ENCODE measurements at places on chromosomes 2 and 18. TPM values are rescaled to one million over a fixed set of nuclear protein-coding genes. Genes with fewer than 3 reads are reported as not detected.

DNA sequence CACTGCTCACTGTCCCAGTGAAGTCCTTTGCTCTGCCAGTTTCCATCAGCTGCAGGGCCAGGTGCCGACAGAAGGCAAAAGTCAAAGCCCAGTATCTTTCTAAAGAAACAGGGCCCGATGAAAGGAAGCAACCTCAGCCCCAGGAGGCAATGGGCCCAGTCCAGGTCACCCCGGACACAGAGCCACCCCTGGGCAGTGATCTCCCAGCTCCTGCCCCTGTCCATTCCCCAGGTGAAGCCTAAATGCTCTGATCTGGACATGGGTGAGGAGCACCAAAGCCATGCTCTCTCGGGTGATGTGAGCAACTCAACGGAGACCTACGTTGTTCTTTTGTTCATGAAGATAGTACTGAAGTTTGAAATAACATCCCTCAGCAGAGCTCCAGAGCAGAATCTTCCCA, 61.6 kb downstream of the HDAC4 start:
- no peak for DNase-seq

Gene SPATA3
- polyA plus RNA-seq: not detected

DNA sequence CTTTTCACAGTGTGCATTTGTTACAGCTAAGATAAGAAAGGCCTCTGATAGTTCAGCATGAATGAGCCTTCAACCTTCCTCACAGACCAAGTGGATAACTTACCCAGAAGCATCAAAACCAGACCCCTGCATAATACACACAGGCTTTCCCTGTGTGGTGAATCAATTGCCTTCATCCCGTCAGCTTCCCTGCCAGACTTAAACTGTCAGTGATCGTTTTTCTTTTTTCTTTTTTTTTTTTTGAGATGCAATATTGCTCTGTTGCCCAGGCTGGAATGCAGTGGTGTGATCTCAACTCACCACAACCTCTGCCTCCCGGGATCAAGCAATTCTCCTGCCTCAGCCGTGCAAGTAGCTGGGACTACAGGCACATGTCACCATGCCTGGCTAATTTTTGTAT, 20.5 kb upstream of the SLC35F5 start:
- no peak for DNase-seq

DNA sequence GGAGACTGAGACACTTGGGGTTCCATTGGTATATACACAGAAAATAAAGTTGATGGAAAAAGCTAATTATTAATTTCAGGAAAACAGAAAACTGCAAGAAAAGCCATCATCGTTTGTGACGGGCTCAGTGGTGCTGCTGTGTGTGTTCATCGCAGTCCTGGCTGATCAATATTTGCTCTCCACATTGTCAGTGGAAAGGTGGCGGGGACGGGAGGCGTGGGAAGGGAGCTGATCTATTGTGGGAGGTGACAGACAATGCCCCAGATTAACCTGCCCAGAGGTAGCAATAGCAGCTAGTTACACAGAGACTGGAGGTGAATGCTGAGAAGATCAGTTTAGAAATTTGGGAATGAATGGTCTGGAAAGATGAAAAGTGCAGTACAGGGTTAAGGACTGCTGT, 50.0 kb upstream of the CTDP1 start:
- no peak for DNase-seq

DNA sequence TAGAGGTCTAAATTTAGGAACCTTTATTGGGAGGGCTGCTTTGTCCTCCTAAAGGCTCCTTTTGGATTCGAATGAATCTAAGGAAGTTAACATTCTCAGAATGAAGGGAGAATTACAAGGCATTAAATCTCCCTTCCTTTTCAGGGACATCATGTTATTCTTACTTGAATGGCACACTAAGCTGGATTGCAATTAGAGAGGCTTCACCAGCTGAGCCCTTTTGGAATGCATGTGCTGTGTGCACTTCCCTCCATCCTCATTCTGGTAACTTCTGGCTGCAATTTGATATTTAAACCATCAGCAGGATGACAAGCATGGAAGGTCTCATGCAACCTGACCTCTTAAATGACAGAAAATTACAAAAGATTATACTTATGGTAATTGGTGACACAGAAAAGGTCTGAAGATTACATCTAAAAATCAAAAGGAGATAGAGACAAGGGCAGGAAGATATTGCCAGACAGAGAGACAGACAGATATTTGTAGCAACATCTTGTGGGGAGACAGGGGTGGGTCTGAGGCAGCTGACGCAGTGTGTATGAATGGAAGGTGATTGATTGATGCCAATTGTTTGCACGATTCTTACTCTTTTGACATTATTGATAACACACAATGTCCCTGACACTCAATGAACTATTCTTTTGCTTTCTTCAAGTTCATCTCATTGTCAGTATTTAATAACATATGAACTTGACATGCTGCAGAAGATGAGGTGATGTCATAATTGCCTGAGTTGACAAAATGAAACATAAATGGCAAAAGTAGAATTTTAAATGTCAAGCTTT, 570.8 kb upstream of the GYPC start:
- DNase-seq: no peak

Gene LYG1
- polyA plus RNA-seq: 0.57 TPM

Gene SERPINB10
- polyA plus RNA-seq: not detected

Gene GPAT2
- polyA plus RNA-seq: 1.3 TPM

GRCh38 chr2:55030766-55031165, 19.5 kb downstream of the RTN4 start:
- no peak for DNase-seq

GRCh38 chr18:3720159-3720558, 270.2 kb downstream of the TGIF1 start:
- DNase-seq: no peak

DNA sequence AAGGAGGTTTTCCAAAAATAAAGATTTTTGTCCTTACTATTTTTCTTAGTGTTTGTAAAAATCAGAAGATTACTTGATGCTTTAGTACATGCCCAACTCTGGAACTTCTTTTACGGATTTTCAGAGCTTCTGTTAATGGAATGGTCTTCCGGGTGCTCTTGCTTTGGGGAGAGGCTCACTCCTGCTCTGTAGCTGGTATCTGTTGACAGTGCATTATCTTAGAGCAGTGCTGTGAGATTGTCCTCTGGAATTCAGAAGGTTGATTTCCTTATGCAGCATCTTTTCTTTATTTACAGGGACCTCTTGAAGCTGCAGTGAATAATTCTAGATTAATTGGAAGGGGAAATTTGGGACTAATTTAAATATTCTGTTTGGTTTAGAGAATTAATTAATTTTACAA, 4.6 kb downstream of the MAPRE2 start:
- no peak for DNase-seq

DNA sequence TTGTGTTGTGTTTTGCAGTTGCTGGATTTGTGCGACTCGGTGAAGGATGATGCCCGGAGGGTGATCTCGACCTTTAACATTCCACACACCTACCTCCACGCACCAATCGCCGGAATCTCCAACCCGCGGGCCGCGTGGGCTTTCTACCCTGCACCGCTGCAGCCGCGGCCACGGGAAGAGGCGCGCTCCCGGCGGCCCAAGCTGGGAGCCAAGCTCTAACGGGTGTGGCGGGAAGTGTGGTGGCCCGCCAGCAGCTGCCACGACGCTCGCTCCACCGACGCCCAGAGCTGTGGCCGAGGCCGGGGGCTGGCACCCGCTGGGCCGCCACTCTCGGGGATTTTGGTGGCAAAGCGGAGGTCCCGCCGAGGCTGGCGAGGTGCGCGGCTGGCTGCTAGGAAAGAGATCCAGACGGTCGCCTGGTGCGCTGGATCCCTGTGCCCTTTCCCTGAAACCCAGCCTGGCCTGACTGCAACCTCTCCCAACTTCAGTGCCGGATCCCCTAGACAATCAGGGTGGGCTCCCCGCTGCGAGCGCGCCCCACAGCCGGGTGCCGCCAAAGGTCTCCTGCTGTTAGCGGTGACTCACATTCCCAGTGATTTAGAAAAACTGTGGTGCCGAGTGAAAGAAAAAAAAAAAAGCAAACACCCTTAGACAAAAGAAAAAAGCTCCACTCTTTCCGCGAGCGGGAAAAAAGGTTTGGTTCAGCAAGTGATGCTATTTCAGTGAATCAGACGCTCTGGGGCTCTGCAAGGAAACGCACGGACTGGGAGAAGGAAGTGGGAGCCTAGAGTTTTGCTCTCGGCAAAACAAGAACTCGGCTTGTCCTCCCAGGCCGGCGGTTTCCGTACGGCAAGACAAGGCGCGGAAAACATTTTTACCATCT, 2.9 kb upstream of the BCL2L11 start:
- peak; percentile 34 for DNase-seq

All from naive B cell (primary cell).